Foreskin melanocyte (primary cell): ENCODE measurements at places on chromosomes 6 and 20.

DNA sequence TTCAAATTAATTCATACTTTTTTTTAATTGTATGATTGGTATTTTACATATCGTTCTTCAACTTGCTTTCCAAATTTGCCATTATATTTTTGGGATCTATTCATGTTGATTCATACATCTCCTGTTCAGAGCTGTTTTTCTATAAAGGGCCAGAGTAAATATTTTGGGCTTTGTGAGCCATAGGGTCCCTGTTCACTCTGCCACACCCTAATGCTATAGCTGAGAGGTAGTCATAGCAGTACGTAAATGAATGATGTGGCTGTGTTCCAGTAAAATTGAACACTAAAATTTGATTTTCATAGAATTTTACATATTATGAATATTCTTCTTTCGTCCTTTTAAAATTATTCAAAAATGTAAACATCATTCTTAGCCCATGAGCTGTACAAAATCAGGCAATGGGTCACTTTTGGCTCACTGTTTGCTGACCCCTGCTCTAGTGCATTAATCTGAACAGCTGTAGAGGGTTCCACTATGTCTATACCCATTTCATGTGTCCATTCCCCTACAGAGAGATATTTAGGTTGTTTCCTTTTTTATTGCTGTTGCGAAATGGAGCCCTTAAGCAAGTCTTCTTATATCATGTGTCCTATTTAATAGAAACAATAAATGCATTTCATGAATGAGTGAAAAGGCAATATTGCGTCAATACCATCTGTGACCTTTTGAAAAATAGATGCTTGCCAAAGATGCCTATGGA is 136.4 kb upstream of the SALL4 start:
- peak; percentile 92 for DNase-seq

DNA sequence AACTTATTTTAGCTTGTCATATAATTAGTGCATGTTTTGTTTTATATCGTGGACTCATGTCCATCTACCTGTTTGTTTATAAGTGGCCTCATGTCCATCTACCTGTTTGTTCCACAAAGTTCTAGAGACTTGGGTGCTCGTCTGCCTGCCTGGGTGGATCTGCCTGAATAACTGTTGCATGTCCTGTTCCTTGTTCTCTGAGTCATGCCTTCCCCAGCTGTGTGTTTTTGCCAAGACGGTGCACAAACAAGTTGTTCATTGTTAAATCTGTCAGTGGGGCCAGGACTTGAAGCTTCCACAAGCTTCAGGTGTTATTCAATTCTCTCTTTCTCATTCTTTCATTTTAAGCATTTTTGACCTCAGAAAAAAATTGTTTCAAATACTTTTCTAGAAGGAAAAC is 358.0 kb upstream of the CITED2 start:
- DNase-seq: no peak

- no peak for DNase-seq
Observed at GRCh38 chr6:22706651-22707050, 137.3 kb downstream of the HDGFL1 start.

DNA sequence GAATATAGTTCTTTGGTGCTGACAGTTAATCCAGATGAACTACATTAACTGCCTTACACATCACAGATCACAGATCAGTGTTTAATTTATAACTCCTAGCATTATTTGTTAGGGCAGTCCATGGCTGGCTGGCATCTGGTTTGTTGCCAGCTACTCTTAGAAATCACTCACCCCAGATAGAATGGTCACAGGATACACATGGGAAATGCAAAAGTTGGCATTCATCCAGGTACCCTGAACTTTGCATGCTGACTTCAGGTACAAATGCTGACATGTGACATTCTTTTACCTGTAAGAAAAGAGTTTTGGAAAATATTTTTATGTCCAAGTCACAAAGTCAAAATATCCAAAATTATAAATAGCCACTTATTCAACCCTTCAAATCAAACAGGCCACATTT is 20.2 kb downstream of the FBXL4 start:
- DNase-seq: no peak

GRCh38 chr6:30091577-30092381 is 16.2 kb upstream of the RNF39 start:
- peak; percentile 81 for DNase-seq
